Right ventricle myocardium superior (tissue), 1 donor: ENCODE measurements at places on chromosomes 7 and 10. TPM values are rescaled to one million over a fixed set of nuclear protein-coding genes. Genes with fewer than 3 reads are reported as not detected.

FGL2 gene
- 11.5 TPM for total RNA-seq

GRID2IP gene
- not detected for total RNA-seq

PIK3CG gene
- 1.6 TPM for total RNA-seq

ACTR3C gene
- 2.9 TPM for total RNA-seq
